NAMALWA (cell line): ENCODE measurements at places on chromosomes 13 and 19.

DNA sequence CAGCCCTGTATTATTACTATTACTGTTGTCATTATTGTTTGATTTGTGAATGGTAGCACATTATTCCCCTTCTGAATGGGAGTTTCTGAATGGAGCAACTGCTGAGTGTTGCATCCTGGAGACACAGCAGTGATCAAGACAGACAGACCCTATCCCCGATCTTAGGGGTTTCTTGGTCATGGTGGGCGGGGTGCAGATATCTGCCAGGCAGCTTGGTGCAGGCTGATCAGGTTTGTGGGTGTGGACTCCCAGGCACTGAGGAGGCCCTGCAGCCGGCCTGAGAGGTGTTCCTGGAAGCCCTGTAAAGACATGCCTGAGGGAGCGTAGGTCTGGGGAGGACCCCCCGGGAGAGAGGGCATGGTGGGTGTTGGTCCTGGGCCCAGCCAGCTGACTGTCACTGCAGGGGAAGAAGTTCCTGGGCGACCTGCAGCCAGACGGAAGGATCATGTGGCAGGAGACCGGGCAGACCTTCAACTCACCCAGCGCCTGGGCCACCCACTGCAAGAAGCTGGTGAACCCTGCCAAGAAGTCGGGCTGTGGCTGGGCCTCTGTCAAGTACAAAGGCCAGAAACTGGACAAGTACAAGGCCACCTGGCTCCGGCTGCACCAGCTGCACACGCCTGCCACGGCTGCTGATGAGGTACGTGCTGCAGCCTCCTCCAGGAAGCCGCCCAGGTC is 2.1 kb downstream of the MPND start:
- DNase-seq, result no peak

DNA sequence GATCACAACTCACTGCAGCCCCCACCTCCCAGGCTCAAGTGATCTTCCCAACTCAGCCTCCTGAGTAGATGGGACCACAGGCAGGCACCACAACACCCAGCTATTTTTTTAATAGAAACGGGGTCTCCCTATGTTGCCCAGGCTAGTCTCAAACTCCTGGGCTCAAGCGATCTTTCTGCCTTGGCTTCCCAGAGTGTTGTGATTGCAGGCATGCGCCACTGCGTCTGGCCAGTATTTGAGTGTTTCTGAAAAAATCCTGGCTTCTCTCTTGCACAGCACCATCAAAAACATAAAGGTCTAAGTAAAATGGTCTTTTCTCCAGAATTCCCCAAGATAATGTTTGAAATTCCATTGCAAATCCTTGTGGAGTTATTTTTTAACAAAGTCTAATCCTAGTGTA is 47.8 kb downstream of the ELF1 start:
- peak; percentile 13 for DNase-seq

DNA sequence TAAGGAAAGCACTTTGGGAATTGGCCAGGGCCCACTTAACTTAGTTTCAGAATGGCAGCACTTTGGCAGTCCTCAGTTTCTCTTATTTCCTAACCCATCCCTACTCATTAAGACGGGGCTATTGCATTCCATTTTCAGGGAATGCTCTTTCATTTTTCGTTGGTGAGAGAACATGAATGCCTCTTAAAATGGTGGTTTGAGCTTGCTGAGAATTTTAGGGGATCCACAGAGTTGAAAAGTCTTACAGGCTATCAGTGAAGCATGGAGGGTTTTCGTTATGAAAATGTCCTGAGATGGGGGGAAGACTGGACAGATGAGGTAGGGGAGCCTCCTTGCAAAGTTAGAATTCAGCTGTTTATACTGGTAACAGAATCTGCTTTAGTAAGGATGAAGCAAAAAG is 71.4 kb downstream of the LRCH1 start:
- no peak for DNase-seq

- DNase-seq, result peak; percentile 94
Observed at GRCh38 chr19:7871437-7872305, 2.5 kb downstream of the PRR36 start.

GRCh38 chr13:92150606-92151005 is 752.2 kb downstream of the GPC5 start:
- DNase-seq, result no peak

- no peak for DNase-seq
Observed at GRCh38 chr13:113804017-113804702, 45.1 kb downstream of the TMEM255B start.

- DNase-seq, result no peak
Observed at GRCh38 chr13:86572115-86572514, 772.9 kb upstream of the SLITRK6 start.

DNA sequence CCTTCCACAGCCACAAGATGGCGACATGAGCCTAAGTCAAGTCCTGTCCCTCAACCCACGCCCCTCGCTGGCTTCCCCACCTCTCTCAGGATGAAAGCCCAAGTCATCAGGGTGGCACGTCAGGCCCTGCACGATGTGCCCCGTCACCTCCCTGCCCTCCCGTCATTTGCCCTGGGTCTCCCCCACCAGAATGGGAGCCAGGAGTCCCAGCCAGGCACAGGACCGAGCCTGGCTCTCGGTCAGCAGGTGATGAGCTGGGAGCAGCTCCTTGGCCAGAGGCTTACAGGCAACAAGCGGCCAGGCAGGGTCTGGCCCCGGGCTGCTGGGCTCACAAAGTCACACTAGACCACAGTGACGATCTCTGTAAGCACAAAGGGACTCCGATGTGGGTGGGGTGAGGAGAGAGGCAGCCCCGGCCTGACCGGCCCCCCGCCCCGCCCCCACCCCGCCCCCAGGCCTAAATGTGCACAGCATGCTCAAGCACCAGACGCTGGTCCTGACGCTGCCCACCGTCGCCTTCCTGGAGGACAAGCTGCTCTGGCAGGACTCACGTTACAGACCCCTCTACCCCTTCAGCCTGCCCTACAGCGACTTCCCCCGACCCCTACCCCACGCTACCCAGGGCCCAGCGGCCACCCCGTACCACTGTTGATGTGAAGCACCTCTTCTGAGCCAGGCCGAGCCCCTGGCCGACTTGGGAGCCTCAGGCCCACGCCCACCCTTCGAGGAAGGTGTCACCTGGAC is 7.3 kb downstream of the MRPL4 start:
- DNase-seq, result peak; percentile 96

DNA sequence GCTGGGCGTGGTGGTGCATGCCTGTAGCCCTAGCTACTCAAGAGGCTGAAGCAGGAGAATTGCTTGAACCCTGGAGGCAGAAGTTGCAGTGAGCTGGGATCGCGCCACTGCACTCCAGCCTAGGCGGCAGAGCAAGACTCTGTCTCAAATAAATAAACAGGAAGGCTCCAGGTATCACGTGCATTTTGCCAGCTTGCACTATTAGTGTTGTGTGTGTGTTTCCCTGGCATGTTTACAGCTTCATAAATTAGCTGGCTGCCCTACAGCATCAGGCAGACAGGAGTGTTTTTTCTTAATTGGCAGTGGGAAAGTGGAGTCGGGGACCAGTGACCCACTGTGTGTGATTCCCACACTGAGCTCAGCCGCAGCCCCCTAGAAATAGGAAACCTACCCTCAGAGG is 32.6 kb downstream of the SHISA2 start:
- DNase-seq, result no peak

- no peak for DNase-seq
Observed at GRCh38 chr19:34686455-34686854, 9.0 kb downstream of the ZNF302 start.

GRCh38 chr19:44783545-44783944 is 5.9 kb downstream of the CBLC start:
- no peak for DNase-seq

DNA sequence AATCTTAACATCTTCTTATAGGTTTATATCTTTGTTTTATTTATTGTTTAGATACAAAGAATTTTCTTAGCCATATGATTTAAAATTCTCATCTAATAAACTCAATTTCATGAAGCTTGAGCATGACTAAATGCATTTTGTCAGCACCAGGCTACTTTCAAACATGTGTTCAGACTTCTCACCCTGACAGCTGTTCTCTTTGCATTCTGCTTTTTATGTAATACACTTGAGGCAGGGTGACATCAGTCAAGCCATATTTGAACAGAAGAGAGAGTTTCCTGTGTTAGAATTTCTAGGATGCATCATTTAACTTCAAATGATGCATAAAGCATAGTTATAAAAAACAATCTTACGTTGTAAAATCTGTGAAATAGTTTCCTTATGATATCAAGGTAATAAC is 1295.1 kb upstream of the PCDH20 start:
- peak; percentile 45 for DNase-seq

DNA sequence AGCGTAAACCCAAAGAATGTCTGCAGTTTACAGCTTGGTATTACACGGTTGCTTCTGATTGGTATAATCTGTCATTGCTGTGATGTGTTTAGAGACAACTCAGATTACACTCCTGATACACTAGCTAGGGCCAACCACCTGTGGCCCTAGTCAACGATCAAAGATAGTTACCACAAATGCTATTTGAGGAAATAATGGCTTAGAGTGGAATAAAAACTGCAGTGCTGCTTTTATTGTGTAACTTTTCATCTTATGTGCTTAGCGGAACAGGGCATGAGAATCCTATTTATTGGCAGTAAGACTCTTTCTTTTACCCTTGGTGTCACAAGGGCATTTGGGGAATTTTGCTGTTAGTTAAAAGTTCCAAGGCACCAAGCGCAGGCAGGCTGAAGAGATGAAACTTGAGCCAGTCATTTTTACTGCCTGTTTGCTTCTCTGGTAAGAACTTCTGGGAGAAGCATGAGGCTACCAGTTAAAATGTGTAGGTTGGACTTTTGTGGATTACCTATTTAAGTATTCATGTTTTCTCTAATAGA is 363.3 kb downstream of the KCNRG start:
- DNase-seq, result no peak
